ENCODE measurements at places on chromosomes 3 and 15. TPM values are rescaled to one million over a fixed set of nuclear protein-coding genes. Genes with fewer than 3 reads are reported as not detected.

Gene CHCHD4
- 13.2 TPM for total RNA-seq

DNA sequence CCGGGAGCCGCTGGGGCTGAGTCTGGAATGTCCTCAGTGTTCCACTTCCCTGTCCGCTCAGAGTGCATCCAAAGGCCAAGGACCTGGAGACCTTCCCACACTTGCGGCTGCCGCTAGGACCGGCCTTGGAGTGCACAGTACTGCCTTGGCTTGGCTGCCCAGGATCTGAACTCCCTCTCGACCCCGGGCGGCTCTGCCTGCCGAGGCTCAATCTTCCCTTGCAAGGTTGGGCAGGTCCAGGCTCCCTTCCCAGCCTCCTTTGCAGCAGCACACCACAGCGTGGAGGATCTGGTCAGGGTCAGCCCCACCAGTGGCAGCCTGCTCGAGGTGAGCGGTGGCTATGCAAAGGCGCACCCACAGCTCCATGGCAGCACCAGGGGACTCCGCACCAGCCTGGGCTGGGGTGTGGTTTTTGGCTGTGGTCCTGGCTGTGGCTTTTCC is 69.2 kb downstream of the PLXNA1 start:
- peak; percentile 66 for DNase-seq

DNA sequence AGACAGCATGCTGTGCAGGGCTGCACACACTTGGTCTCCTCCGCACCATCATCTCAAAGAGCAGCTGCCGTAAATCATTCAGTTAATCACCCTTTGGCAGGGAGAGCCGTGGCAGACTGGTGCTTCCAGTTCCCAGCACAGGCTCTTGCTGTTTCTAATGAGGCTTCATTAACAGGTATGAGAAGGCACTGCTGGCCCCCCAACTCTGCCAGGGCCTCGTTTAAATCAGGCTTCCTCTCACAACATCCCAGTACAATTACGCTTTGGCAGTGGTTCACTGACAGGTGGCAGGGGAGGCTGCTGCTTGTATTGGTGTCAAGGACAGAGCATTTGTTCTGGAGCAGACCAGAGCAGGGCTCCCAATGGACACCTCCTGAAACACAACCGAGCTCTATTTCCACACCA is 77.1 kb downstream of the BFSP2 start:
- DNase-seq = no peak

GRCh38 chr3:178618896-178619295 is 82.7 kb downstream of the KCNMB2 start:
- no peak for DNase-seq

DNA sequence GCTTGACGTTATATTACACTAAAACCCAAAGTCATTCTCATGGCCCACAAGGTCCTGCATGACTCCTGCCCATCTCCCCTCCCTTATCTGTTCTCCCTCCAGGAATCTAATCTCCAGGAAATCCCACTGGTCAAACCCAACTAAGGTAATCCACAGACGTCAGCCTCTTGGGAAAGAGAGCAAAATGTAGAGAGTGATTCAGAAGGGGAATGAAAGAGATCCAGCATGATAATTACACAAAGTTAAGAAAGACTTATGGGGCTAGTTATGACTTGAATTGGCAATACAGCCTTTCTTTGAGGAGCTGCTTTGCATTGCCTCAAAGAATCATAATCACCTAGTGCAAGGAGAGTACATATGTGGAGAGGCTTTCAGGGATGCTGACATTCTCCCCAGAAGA is 137.8 kb upstream of the MYRIP start:
- DNase-seq = no peak

All from mucosa of gallbladder (tissue), 1 donor.